Endothelial cell of umbilical vein (primary cell): ENCODE measurements at places on chromosomes 12 and 14. TPM values are rescaled to one million over a fixed set of nuclear protein-coding genes. Genes with fewer than 3 reads are reported as not detected.

- DNase-seq = peak; percentile 65
These were observed 41.8 kb downstream of the VEZT start for GRCh38 chr12:95259368-95259767.

DNA sequence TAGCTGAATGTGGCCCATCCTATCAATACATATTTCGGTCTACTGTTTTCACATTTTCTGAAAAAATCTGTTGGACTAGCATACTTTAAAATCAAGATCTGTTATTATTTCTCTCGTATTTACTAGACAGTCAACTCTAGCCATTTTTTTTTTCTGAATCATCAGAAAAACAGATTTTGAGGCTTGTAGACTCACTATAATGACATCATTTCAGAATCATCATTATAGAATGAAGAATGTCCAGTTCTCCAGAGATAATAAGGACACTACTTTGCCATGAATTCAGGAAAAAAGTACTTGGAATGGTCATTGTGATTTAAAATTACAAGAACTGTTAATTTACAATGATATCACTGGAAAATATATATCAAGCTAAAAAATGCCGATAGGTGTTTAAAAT, 589.8 kb downstream of the KCNH5 start:
- no peak for DNase-seq

GRCh38 chr12:67816269-67816668, 167.7 kb downstream of the DYRK2 start:
- no peak for DNase-seq

DNA sequence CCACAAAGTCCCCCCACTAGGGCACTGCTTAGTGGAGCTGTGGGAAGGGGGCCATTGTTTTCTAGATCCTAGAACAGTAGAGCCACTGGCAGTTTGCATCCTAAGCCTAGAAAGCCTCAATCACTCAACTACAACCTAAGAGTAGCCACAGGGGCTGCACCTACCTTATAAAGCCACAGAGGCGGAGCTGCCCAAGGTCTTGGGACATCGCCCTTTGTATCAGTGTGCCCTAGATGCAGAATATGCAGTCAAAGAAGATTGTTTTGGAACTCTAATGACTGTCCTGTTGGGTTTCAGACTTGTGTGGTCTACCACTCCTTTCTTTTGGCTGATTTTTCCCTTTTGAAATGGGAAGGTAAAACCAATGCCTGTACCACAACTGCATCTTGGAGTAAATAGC, 59.5 kb downstream of the ATP2B1 start:
- no peak for DNase-seq

Gene TMX1
- 9.5 and 11.4 TPM in 2 replicates for polyA plus RNA-seq

DNA sequence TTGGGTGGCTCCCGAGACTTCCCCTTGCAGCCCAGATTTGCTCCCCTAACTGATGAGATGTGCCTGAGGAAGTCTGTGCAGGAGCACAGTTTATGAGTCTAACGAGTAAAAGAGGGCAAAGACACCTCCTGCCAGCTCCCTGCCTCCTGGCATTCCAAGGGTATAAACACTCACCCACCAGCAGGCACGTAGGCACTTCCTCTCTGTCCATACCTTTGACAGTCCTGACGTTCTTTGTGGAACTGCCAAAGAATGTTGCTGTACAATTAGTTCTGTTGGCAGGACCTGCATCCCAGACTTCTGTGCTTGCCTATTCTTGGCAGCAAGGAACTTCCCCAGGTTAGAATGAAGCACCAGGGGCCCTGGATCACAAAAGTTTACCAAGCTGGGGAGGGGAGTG, 889.3 kb downstream of the BCL11B start:
- DNase-seq = no peak

- DNase-seq = no peak
These were observed 48.5 kb upstream of the ARHGAP5 start for GRCh38 chr14:32028599-32028998.

Gene NKX2-1
- not detected in 2 replicates for polyA plus RNA-seq

DNA sequence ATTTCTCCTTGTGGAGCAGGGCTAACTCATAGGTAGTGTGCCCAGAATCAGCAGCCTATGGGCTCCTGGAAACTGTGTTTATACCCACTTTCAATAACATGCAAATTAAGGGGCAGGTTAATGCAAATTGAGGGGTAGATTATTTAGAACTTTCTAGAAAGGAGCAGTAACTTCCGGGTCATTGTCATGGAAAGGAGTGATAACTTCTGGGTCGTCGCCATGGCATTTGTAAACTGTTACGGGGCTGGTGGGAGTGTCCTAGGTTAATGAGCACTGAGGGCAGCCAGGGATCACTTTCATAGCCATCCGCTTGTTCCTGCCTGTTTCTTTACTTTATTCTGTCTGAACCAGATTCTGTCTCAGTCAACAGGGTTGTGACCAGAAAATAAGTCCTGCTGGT, 143.3 kb upstream of the RFLNA start:
- DNase-seq = no peak

DNA sequence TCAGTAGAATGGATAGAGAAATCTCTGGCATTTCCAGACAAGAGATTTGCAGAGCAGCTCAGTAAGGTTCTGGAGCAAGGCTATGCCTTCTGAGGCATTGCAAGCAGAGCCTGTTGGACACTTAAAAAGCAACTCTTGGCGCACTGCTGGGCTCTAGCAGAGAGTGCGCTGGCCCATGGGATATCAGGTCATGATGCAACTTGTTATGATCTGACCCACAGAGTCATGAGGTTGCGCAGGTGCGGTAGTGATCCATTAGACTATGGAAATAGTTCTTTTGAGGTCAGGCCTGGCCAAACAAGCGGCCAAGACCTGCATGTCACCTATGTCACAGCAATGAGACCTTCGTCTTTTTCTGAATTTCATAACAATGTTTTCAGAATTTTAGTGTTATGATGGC, 168.6 kb downstream of the TMTC3 start:
- peak; percentile 55 for DNase-seq

DNA sequence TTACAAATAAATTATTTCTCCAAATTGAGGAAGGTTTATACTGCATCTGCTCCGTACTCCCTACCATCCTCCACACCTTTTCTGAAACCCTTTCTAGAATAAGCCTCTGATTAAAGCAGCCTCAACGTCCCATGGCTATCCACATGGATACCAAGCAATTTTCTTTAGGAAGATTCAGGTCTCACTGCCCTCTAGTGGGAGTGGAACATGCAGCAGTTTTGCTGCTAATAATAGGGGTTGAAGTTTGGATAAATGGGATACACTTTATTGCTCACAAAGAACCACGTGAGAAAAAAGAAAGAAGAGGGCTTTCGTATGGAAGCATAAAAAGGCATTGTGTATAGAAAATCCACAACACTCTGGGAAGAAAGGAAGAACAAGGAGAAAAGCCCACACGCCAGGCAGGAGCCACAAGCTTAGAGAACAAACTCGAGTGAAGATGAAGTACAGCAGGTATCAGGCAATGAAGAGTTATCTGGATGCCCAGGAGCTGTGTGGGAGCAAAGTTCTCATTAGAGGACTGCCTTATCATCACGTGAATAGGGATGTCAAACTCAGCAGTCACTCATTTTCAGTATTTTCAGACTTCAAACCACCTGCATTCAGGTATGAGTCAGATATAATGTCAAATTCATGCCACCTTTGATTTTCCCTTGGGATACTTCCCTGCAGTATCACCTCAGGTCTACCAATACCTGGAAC, 45.8 kb downstream of the CCER1 start:
- DNase-seq = peak; percentile 67

GRCh38 chr12:106341086-106341877, 16.3 kb upstream of the POLR3B start:
- no peak for DNase-seq

GRCh38 chr14:93932642-93933041, 5.5 kb downstream of the FAM181A start:
- DNase-seq = no peak

GRCh38 chr12:52358575-52359350, 8.5 kb downstream of the KRT85 start:
- no peak for DNase-seq

Gene KRT6C
- polyA plus RNA-seq = not detected in 2 replicates

- DNase-seq = no peak
These were observed 4.2 kb upstream of the TNS2 start for GRCh38 chr12:53045696-53046045.

DNA sequence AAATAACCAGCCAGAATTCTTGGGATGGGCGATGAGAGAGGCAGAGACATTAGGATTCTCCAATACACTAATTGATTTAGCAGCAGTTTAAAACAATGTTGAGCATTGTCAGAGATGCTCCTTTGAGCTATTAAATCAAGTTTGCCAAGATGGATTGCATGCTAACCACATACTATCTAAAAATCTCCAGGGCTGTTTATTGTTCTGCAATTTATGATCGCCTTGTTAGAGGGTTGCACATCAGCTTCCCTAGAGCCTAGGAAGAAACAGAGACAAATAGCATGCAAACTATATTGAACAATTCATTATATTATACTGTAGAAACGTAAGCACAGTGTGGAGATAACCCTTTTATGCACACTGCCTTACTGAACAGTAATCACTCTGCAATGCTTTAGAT, 599.9 kb downstream of the SOX5 start:
- no peak for DNase-seq

DNA sequence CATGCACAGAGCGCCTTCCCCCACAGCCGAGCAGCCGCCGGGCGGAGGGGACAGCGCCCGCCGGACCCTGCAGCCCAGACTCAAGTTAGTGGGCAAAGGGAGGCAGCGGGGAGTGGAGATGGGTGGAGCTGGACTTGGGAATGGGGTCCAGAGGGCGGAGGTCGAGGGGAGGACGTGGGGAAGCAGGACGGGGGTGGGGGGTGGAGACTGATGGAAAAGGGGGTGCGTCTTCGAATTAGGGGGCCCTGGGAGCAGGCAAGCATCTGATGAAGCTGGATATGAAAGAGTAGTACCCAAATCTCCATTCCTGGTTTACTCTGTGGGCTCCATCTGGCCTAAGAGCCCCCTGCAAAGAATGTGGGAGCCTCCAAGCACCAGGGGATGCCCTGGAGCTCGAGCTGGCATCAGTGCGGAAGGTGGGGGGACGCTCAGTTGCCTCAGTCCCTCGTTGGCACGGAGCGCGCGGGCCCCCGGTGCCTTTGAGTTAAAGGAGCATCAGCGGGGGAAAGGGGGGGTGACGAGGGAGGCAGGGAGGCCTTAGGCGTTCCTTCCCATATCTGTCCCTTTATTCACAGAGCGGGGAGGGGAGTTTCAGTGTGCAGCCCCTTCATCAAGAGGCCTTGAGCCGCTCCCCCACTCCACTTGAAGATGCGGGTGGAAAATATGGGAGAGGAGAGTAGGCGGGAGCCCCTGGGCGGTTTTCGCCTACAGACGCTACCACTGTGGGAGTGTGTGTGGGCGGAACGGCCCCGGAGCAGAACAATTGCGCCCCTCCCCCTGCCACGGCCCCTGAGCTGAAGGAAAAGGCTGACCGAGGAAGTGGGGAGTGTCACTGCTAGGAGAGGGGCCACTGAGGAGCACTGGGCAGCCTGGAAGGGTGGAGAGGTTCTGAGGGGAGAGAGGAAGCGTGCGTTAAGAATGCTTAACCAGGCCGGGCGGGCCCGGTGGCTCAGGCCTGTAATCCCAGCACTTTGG, 644 bp downstream of the NAB2 start:
- peak; percentile 72 for DNase-seq

GRCh38 chr12:55641595-55641994, 4.9 kb downstream of the OR10P1 start:
- no peak for DNase-seq

GRCh38 chr14:34983148-34983760, 462 bp downstream of the SRP54 start:
- DNase-seq = no peak

- no peak for DNase-seq
These were observed 925 bp upstream of the MIPOL1 start for GRCh38 chr14:37196604-37197420.

GRCh38 chr12:92702754-92703679, at the start of gene PLEKHG7:
PLEKHG7 (plus strand) TSS chr12:92702989; CDS start chr12:92706632, 3,643 bp downstream.
- DNase-seq = no peak

GRCh38 chr14:35855876-35856481, 29.8 kb downstream of the BRMS1L start:
- DNase-seq = no peak

DNA sequence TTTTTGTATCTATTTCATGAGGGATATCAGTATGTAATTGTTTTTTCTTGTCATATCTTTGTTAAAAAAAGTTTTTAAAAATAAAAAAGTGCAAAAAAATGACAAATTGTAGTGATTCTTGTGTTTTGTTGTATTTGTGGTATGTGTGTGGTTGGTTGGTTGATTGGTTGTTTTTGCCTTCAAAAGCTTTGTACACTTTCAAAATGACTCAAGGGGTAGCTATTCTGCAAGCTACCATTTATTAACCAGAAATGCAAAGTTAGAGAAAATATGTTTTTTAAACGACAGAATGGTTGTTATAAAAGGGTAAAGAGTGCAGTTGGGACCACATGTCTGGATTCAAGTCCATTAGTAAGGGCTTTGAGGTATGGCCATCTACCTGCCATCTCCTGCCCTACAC, 119.3 kb downstream of the SLC35F4 start:
- DNase-seq = no peak

Gene BEST3
- polyA plus RNA-seq = 0.12 and 0.13 TPM in 2 replicates

Gene RIPK3
- 2.4 and 3.1 TPM in 2 replicates for polyA plus RNA-seq

- no peak for DNase-seq
These were observed 3.2 kb downstream of the KCNJ8 start for GRCh38 chr12:21771311-21771710.

- DNase-seq = peak; percentile 70
These were observed 83.0 kb upstream of the FAR2 start for GRCh38 chr12:29066011-29066588.

Gene CACNA1C
- polyA plus RNA-seq = not detected in 2 replicates

DNA sequence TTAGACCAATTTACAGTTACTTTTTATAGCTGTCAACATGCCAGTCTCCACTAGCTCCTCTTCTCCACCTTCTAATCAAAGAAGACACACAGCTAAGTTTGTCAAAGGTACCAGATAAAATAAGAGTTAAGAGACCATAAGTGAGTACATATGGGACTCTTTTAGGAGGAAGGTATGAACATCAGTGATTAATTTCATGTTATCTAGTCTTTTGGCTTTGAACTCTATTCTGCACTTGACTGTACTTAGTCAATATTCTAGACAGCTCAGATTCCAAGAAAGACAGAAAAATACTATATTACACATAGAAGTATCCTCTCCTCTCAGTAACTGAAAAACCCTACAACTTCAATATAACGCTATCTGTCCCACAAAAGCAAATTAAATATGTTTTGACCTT, 28.1 kb downstream of the CAPRIN2 start:
- DNase-seq = no peak

Gene CLEC1B
- not detected in 2 replicates for polyA plus RNA-seq

Gene HOXC4
- 0.06 and 0.14 TPM in 2 replicates for polyA plus RNA-seq

DNA sequence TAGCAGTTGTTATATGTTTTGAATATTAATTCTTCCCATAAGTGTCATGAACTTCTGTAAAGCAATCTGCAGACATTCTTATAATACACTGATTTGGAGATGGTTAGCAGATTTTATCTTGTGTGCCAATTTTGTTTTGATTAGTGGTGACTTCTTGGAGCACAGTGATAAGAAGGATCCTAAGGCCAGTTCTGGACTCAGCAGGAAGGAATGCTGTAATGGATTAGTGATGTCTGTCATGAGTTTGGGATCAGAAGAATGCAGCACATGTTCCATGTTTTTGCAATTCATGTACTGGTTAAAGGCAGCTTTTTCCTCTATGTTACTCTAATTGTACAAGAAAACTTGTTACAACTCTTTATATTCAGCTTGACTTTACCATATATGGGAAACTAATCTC, 91.5 kb downstream of the UNC79 start:
- DNase-seq = no peak

GRCh38 chr14:60981633-60982455, 799 bp downstream of the SLC38A6 start:
- peak; percentile 72 for DNase-seq

Gene FAM181A
- not detected in 2 replicates for polyA plus RNA-seq

- peak; percentile 49 for DNase-seq
These were observed 66.7 kb downstream of the PDE3A start for GRCh38 chr12:20434996-20435395.
